ENCODE measurements at places on chromosomes 1 and 21.

DNA sequence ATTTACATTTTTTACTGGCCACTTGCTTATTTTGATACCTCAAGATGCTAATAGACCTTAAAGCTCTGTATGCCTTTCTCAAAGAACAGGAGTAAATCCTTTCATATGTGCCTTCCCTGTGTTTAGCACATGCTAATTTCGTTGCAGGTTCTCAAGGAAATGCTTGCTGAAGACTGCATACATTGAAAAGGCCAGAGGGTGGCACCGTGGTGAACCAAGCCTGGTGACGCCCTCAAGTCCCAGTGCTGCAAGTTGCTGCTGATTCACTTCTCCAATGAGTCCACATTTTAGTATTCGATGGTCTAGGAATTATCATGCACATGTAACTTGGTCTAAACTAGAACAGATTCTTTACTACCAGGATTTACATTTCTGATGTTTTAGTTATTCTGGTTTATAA is 94.1 kb downstream of the CLDN17 start:
- no peak for DNase-seq

- DNase-seq: no peak
These were observed 19.1 kb upstream of the LRRC3 start for GRCh38 chr21:44436111-44436611.

- no peak for DNase-seq
These were observed 3.0 kb downstream of the TENT5B start for GRCh38 chr1:27009601-27010197.

GRCh38 chr1:147627435-147628110 is 42.8 kb downstream of the ACP6 start:
- DNase-seq: no peak

GRCh38 chr1:210259561-210259960 is 27.0 kb downstream of the SERTAD4 start:
- no peak for DNase-seq

GRCh38 chr1:79599257-79599656 is 592.7 kb upstream of the ADGRL4 start:
- no peak for DNase-seq

GRCh38 chr1:230753191-230753585 is 6.0 kb downstream of the CAPN9 start:
- DNase-seq: no peak
